ENCODE measurements at places on chromosomes 6 and 20.

DNA sequence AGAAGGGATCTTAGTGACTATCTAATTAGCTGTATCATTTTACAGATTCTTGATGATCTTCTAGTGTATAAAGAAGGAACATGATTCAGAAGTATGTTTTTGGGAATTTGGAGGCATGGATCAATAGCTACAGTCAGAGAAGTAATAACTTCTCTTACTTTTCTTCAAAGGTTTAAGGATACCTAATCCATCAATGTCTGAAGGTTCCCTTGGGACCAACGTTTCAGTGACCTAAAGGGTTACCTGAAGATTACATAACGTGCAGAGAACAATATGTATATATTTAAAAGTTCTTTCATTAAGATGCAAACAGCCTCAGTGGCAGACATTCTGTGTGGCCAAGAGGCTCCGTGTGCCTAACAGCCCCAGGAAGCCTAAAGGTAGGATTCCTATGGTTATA lies 3.2 kb downstream of the HDAC2 start:
- no peak for DNase-seq

- no peak for DNase-seq
Observed at GRCh38 chr6:44868910-44869309, 459.2 kb upstream of the RUNX2 start.

DNA sequence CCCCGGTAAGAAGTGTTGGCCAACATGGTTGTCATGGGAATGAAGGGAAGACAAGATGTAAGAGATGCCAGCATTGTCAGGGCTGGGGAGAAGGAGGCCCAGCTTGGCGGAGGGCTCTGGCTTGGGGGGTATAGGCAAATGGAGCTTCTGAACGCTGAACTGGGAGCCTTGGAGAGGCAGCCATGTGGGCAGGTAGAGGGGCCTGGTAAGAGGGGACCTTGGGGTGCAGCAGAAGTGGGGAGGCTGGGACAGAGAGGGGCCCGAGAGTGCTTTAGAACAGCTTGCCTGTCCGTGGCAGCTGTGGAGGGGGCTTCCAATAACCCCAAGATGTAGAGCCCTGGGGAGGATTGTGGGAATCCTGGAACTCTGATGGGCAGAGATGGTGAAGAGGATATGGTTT lies 3.0 kb downstream of the SLC22A1 start:
- DNase-seq, result no peak

- no peak for DNase-seq
Observed at GRCh38 chr20:44901974-44902373, 7.9 kb upstream of the PABPC1L start.

DNA sequence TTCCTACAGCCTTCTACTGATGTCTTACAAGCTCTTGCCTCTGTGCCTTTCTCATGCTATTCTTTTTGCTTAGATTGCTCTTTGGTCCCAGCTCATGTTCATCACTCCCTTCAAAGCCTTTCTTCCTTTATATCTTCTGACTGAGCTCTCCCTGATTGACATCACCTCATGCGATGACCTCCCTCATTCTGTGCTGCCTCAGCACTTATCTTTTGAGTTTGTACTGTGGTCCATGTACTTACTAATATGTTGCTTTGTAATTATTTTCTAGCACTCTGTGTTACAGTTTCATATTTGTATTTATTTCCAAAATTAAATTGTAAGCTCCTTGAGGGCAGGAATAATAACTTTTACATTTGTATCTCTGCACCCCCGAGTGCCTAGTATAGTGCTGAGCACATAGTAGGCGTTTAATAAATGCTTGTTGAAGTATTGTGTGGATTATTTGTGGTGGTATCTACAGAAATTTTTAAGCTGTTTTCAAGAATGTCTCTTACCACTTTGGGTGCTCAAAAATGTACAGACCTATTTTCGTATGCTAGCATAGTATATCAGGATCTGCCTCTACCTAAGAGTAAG lies 17.4 kb downstream of the ZKSCAN8 start:
- DNase-seq, result no peak

DNA sequence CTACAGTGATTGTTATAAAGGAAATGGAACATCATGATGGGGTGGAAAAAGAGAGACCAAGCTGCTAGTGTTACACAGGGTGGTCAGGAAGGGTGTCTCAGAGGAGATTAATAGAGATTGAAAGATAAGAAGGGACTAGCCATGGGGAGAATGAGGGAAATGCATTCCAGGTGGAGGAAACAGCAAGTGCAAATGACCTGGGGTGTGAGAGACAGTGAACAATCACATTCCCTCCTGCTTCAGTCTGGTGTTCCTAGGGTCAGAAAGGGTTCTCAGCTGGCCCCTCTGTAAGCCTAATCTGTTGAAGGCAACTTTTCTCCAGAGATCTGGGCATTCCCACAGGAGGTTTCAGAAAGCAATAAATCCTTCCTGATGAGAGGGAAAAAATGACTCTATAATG lies 3.6 kb upstream of the KCNB1 start:
- DNase-seq, result no peak

DNA sequence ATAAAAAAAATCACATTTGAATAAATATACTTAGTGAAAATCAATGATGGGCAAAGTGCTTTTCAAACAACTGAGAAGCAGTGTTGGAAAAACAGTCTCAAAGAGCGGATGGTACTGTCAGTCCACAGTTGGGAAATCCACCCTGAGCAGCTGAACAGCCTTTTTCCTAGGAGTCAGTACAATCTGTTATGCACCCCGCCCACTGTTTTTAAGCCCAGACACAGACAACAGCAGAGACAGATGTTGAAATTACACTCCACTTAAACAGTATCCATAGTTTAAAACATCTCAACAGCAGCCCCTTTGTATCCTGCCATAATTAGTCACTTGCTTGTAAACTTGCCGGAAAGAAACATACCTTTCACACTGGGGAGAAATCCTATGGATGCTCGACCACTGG lies 372 bp downstream of the KIAA0408 start:
- no peak for DNase-seq

- DNase-seq, result no peak
Observed at GRCh38 chr20:37531856-37532255, 4.2 kb upstream of the BLCAP start.

DNA sequence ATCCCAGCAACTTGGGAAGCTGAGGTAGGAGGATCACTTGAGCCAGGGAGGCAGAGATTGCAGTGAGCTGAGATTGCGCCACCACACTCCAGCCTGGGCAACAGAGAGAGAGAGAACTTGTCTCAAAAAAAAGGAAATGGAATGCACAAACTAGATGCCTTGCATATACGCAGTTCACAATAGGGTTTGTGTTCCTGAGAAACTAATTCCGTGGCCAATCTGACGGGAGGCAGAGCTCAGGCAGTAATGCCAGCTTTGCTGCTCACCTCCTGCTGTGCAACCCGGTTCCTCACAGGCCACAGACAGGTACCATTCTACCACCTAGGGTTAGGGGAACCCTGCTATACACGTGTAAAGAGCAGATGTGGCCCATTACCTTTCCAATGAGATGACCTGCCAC lies 1.4 kb downstream of the CDK5RAP1 start:
- DNase-seq, result no peak

DNA sequence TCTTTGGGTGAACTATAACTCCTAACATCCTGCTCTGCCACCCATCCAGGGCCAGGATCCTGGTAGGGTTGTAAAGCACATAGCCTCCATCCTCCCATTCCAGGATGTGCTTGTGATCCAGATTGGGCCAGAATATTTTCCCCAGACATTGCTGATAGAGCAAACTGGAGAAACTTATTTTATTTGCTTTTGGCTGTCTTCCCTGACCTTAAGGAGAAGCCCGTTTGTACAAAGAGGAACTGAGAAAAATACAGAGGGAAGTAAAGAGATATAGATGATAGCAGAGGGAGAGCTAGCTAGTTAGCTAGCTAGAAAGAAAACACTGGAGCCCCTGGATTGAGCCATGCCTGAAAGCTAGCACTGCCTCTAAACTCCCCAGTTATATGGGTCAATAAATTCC lies 9.0 kb upstream of the HDAC2 start:
- DNase-seq, result no peak

GRCh38 chr20:11992426-11992825 lies 74.7 kb downstream of the BTBD3 start:
- DNase-seq, result no peak

DNA sequence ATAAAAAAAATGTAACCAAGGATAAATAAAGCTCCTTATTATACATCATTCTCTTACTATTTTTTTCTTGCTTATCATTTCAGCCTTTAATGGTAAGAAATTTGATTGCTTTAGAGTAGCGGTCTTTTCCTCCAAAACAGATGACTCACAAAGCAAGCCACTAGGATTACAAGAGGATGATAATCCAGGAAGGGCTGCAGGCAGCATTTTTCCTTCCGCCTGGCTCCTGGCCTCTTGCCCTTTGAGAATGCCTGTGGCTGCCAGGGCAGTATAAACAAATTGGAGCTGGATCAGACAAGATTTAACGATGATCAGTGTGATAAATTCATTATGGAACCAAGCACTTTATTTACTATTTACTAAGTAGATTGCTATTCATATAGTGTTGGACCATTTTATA lies 9.7 kb upstream of the FBXL4 start:
- no peak for DNase-seq

DNA sequence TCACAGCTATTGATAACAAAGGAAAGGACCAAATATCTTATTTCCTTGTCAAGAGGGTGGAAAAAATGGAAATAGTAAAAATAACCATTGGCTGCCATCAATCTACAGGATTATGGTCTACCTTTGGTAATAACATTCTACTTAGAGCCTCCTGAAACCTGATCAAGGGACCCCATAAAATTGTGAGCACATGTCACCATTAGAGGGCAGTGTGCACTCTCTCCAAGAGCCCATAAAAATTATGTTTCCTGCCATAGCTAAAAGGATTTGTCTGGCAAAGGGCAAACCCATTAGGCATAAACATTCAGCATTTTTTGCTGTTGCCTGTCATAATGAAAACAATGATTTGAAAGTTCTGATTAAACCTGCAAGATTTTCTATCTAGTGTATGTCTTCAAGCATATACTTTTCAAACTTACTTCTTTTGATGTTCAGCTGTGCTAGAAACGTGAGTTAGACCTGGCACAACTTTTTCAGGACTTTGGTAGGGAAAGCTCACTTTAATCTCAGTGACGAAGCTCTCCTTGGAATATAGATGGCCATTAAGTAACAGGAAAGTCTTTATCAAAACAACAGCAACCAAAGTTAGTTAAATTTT lies 120.7 kb upstream of the ZFP64 start:
- peak; percentile 76 for DNase-seq

- DNase-seq, result no peak
Observed at GRCh38 chr6:13165502-13166172, 162.7 kb downstream of the TBC1D7 start.

GRCh38 chr20:43752561-43753301 lies 25.9 kb upstream of the GTSF1L start:
- DNase-seq, result peak; percentile 90

- DNase-seq, result peak; percentile 60
Observed at GRCh38 chr20:51022803-51023616, at the start of gene KCNG1. Gene KCNG1 (minus strand): TSS chr20:51023107. CDS start chr20:51010338, 12,769 bp downstream.

DNA sequence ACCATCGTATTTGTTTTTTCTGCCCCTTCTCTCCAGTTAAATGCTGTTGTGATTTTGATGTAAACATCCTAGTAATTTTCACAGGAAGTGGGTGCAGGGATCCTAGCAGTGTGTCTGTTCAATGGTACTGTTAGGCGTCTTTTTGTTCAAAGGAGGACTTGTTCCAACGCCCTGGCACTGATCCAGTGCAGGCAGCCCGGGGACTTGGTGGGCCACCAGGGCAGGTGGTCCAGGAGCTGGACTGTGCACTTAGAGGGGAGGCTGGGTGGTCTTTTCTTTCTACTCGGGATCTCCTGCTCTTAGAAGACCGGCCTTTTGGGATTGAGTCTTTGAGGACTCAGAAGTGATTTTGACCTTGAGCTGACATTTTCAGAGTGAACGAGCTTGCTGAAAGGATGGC lies 41.1 kb upstream of the NKX2-2 start:
- DNase-seq, result no peak

- no peak for DNase-seq
Observed at GRCh38 chr6:143677891-143678791, at the start of gene PHACTR2. Gene PHACTR2 (plus strand): TSS chr6:143677965. CDS start chr6:143678164, 199 bp downstream.

DNA sequence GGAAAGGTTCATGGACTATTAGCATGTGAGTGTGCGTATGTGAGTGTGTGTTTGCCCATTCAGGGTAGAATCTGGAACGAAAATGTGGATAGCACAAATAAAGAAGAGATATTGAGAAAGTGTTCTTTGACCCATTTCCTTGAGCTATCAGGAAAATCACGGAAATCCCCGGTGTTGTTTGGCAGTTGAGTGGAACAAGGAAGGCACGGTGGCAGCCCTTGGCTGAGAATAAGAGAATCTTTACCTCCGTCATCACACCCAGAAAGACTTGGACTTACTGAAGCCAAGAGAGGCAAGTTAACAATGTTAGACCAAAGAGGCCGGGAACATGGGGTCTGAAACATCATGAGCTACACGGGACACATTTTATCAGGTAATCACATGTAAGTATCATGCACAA lies 588.9 kb upstream of the BTBD3 start:
- no peak for DNase-seq

GRCh38 chr20:37096415-37097041 lies 731 bp upstream of the RBL1 start:
- peak; percentile 9 for DNase-seq

GRCh38 chr6:83609248-83609647 lies 96.9 kb downstream of the PRSS35 start:
- DNase-seq, result no peak

DNA sequence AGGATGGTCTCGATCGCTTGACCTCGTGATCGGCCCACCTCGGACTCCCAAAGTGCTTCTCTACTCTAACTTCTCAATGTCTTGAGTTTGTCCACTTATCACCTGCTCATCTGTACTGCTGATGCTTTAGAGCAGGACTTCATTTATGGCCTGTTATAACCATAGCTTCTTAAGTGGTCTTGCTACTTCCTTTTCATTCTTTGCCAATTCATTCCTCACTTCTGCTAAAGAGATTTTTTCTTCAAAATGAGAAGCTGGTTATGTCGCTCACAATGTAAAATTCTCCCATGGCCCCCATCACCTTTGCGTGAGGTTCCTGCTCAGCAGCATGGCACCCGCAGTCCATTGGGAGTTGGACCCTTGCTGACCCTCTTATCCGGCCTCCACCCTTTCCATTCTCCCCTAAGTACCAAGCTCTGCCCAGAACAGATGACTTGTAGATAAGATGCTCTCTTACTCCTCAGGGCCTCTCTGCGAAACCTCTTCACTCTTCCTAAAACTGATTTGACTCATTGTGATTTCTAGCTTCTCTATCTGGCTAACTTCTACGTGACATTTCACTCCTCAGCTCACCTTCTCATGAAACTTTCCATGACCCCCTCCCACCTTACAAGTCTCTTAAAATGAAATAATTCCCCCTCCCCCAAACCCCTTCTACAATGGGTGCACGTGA lies 13.9 kb upstream of the CD164 start:
- DNase-seq, result no peak

GRCh38 chr6:71349395-71349794 lies 60.8 kb downstream of the OGFRL1 start:
- DNase-seq, result peak; percentile 39
